RPMI7951 (cell line): ENCODE measurements at places on chromosomes 16 and 17. TPM values are rescaled to one million over a fixed set of nuclear protein-coding genes. Genes with fewer than 3 reads are reported as not detected.

GRCh38 chr17:77438241-77439188 is 297.7 kb downstream of the SEC14L1 start:
- no peak for DNase-seq

GRCh38 chr17:50879086-50879485 is 12.9 kb upstream of the TOB1 start:
- DNase-seq = no peak

GRCh38 chr16:4957420-4957719 is 760 bp upstream of the SEC14L5 start:
- no peak for DNase-seq

DNA sequence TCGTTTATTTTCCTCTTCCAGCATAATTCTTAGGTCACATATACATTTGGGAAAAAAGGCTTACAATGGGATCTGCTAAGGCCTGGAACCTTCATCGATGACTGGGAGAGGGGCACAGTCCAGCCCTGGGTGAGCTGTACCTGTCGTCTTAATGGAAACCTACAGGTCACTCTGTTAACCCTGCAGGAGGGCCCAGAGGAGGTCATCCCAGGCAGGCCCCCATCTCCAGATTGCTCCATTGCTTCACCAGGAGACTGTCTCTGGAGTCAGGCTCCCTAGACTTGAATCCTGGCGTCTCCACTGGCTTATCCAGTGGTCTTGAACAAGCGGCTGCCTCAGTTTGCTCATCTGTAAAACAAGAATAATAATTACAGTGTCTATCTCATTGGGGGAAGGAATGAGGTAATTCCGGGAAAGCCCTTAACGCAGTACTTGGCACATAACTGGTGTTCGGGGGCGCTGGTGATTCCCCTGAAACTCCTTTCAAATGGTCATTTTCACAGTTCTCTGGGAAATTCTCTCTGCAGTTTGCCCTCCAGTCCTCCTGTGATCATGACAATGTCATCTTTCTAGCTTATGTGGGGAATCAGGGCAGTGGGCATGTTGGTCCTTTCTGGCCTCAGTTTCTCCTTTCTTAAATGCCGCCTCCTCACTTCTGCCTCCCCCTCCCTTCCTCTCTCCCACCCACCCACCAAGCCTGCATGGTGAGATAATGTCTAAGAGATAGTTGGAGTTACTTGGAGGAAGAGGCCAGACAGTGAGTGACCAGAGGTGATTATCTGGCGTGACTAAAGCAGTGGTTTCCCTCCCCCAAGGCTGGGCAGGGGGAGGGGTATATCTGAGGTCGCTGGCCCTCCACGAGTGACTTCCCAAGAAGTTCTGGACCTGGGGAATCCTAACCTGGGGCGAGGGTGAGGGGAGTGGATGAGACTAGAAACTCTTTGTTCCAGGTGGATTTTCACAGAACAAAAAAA is 31.3 kb upstream of the TAC4 start:
- no peak for DNase-seq

- DNase-seq = peak; percentile 42
Observed at GRCh38 chr17:40310882-40311391, 2.0 kb downstream of the RARA start.

- peak; percentile 91 for DNase-seq
Observed at GRCh38 chr16:29821643-29822115, 1.4 kb downstream of the MVP start.

DNA sequence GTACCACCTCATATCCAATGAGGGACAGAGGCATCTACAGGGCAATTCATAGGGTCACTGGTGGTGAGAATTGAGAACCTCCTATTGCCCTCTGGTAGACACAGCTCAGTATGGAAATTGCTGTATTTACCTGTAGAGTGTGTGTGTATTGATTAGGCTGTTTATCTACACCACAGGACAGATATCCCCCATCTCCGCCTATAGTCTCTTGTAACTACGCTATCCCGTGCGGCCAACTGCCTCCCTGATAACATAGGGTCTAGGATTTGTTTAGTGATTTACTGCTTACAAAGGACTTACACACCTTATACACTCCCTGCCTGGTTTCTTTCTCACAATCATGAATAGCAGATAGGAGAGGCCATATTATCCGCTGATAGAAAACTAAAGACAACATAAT is 1.7 kb upstream of the STAT3 start:
- no peak for DNase-seq

DNA sequence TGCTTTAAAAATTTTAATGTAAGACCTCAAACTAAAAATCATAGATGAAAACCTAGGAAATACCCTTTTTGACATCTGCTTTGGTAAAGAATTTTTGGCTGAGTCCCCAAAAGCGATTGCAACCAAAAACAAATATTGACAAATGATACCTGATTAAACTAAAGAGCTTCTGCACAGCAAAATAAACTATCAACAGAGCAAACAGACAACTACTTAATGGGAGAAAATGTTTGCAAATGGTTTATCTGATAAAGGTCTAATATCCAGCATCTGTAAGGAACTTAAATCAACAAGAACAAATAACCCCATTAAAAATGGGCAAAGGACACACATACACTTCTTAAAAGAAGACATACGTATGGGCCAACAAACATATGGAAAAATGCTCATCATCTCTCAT is 242.5 kb downstream of the BCAS3 start:
- no peak for DNase-seq

GRCh38 chr16:86567701-86568581 is 1.3 kb downstream of the FOXC2 start:
- peak; percentile 66 for DNase-seq

DNA sequence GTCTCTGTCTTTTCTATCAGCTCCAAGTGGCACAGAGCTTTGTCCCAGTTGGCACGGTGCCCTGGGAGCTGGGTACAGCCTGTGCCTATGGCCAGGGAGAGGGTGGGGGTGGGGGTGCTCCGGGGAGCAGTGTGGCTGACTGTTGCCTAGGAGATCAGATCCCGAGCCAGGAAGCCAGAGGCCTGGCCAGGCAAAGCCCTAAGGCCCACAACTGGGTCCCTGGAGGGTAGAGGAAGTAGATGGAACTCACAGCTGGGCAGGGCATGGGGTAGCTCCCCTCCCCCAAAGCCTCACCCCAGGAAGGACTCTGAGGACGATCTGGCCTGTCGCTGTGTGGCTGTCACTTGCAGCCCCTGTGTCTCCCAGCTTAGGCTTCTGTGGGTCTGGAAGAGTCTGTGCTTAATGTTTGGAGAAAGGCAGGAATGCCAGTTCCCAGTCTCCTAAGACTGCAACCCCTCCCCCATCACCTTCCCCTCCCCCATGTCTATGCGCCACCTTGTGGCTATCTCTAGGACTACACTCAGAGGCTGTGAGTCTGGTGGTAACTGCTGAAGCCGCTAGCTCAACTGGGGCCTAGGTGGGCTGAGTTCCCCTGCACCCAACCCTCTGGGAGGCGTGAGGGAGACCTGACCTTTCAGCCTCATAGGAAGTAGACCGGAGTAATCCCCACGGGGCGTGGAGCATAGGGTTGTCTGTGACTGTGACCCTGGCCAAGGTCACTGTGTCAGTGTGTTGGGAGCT is 12.6 kb downstream of the THRA start:
- peak; percentile 44 for DNase-seq

- no peak for DNase-seq
Observed at GRCh38 chr17:18300725-18301480, 13.9 kb downstream of the TOP3A start.

KCNG4 gene
- total RNA-seq = not detected in 2 replicates

HOXB7 gene
- 24.9 and 26.1 TPM in 2 replicates for total RNA-seq

KIFC3 gene
- total RNA-seq = 49.3 and 58.5 TPM in 2 replicates

SPATA22 gene
- not detected in 2 replicates for total RNA-seq

HIC1 gene
- 4.6 and 14.2 TPM in 2 replicates for total RNA-seq
